Stimulated activated CD8-positive, alpha-beta memory T cell treated with anti-CD3 and anti-CD28 coated beads, Interleukin-4, amount 100 ng/mL, for 4 hours (primary cell): ENCODE measurements at places on chromosomes 16 and 17.

- no peak for DNase-seq
Observed at GRCh38 chr17:57649731-57650484, 95.2 kb downstream of the CCDC182 start.

- DNase-seq, result no peak
Observed at GRCh38 chr17:54864636-54865356, 35.9 kb upstream of the TOM1L1 start.

DNA sequence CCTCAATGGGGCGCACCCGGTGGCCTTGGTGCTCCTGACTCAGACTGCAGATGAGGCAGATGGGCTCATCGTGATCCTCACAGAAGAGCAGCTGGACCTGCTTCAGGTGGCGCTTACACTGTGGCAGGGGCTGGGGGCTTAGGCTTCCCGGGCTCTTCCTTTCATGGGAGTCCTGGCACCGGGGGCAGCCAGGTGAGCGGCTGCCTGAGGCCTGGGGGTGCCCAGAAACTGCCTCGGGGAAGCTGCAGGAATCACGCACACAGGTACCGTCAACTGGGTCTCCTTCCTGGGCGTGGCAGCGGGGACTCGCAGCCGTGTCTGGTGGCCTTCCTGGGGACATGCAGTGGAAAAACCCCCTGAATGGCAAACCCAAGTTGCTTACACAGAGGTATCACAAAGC is 7.0 kb downstream of the MEFV start:
- DNase-seq, result no peak

- no peak for DNase-seq
Observed at GRCh38 chr16:85451641-85452363, 161.3 kb upstream of the GSE1 start.

DNA sequence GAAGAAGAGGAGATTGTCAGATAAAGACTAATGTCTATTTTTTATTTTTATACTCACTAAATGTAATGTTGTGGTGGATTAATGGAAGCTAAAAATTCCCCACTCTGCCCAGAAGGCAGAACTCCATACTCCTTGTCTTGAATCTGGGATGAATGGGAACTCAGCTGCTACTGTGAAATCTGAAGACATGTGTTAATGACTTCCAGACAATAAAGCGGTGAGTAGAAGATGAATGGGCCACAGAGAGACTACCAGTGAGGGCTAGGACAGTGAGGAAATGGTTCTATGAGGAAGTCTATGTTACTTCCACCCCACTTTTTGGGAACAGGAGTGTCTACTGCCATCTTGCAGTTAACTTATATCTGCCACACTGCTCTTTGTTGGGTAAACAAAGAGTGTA is 726.9 kb downstream of the CDH8 start:
- DNase-seq, result no peak

DNA sequence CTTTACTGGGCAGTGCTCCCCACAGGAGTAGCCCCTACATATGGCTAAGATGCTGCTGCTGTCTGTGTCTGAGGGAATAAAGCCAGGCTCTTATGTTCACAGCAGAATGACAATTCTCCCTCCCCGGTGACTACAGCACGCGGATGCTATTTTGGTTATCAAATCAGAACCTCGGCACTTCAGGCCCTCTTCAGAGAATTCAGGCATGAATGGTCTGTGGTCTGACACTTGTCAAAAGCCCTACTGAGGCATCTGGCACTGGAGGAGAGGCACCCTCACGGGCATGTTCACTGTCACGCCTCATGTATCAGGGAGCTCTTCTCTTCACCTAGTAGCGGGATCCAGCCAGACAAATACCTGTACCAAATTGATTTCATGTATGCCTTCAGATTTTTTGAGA is 30.4 kb downstream of the KIAA0513 start:
- DNase-seq, result no peak
